Naive thymus-derived CD4-positive, alpha-beta T cell (primary cell): ENCODE measurements at places on chromosomes 6 and 20.

DNA sequence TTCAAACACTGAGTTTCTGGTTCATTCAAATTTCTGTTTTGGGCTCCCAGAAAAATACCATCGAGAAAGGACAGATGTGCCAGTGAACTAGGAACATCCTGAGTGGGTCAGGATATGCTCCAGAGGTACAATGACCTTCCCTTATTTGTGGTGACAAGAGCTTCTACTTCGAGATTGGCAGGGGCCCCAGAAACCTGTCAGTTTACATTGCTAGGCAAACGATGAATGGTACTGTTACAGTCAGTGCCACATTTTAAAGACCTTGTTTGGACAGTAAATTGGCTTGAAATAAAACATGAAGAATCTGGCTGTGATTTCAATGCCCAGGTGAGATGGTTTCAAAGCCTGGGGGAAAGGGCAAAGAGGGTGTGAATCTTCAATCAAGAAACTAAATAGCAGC, 454.5 kb upstream of the ID4 start:
- no peak for DNase-seq

- no peak for DNase-seq
These were observed 16.0 kb downstream of the UQCC2 start for GRCh38 chr6:33695451-33695887.

- no peak for DNase-seq
These were observed 13.7 kb downstream of the ARHGAP40 start for GRCh38 chr20:38615283-38615682.

GRCh38 chr6:107061125-107062020, 33.4 kb downstream of the MTRES1 start:
- no peak for DNase-seq

DNA sequence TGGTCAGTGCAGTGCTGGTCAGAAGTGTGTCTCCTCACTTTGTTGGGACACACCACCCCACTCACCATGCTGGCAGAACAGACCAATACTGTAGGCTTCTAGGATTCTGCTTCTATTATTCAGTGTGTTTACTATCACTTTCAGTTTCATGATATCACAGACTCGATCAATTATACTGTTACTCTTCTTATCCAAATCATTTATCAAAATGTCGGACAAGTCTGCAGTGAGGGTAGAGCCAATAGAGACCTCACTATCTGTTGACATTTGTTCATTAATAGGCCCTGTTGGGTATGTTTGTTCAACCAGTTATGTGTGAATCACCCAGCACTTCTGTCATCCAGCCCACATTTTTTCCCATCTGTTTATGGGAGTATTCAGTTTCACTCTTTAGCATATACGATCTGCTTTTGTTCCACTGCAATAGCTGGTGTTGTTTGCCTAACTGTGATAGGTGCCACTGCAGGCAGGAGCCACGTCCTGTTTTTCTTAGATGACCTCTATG, 140.1 kb downstream of the NRN1 start:
- DNase-seq, result peak; percentile 26

DNA sequence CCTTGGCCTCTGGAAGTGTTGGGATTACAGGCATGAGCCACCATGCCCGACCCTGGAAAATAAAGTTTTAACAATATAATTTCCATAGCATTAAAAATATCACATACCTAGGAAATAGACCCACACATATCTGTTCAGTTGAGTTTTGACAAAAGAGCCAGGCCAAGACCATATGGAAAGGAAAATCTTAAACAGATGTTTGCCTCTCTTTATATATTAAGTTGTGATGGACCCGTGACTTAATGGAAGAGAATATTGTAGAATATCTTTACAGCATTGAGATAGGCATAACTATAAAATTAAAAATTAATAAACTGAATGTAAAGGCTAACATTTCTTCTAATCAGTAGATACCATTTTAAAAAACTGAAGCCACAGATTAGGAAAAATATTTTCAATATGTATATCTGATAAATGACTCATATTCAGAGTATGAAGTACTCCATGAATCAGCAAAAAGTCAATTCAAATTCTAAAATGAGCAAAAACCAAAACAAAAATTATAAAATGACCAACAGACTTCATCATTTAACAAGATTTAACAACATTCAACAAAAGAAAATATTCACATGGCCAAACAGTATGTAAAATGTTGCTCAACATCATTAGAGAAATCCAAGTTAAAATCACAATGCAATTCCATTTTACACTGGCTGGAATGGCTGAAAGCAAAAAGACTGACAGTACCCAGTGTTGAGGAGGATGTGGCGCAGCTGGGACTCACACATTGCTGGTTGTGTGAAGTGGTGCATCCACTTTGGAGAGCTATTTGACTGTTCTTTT, 43.3 kb downstream of the GTF2H5 start:
- DNase-seq, result no peak

GRCh38 chr6:1103021-1103420, 208.9 kb upstream of the FOXQ1 start:
- no peak for DNase-seq

DNA sequence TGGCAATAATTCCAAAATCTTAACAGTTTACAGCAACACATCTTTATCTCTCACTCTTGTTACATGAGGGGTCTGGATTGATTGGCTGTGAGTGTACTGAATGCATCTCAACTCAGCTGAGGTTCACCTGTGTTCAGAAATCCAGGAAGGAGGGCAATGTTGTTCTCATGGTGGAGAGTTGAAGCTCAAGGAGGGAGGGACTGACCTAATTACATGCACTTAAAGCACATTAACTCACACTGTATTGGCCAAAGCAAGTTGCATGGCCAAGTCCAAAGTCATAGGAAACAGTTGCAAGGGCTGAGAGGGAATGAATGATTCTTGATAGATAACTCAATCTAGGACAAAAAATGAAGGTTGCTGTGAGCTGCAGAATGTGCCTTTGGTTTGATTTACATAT, 102.2 kb downstream of the DOK5 start:
- DNase-seq, result no peak

DNA sequence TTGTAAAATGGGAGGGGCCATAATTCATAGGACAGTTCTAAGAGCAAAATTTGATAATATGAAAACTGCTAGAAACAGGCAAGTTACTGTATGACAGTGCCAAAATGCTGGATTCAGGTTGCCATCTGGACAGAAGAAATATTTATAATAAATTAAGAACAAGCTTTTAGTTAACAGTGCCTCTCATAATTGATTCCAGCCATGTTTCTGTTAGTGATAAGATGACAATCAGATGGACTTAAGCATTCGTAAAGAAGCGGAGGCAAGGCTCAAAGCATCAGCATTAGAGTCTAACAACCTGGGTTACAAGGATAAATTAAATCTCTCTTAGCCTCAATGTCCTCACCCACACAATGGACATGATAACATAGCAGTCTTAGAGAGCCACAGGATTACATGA, 61.0 kb downstream of the SESN1 start:
- DNase-seq, result no peak

DNA sequence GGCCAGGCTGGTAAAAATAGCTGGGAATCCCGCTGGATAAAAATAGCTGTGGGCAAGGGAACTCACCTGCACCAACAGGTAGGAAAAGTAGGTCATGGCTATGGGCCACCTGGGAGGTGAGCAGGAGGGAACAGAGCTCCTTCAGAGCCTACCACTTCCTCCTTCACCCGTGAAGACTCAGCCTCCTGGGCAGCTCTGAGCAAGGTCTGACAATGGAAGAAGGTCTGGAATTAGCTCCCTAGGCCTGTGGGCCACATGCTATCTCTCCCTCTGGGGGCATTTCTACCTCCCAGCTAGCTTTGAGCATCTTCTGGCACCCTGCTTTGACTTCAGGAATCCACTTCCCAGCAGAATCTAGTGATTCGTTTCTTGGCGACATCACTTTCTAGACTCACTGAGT, 153.9 kb downstream of the MRPL14 start:
- no peak for DNase-seq

- DNase-seq, result no peak
These were observed 54.9 kb downstream of the CDH22 start for GRCh38 chr20:46253391-46253790.

- DNase-seq, result no peak
These were observed 48.9 kb downstream of the MRPL14 start for GRCh38 chr6:44078219-44078826.

- no peak for DNase-seq
These were observed 76.4 kb upstream of the HS3ST5 start for GRCh38 chr6:114419175-114419574.

- DNase-seq, result no peak
These were observed 108.4 kb upstream of the MAFB start for GRCh38 chr20:40797425-40797824.

DNA sequence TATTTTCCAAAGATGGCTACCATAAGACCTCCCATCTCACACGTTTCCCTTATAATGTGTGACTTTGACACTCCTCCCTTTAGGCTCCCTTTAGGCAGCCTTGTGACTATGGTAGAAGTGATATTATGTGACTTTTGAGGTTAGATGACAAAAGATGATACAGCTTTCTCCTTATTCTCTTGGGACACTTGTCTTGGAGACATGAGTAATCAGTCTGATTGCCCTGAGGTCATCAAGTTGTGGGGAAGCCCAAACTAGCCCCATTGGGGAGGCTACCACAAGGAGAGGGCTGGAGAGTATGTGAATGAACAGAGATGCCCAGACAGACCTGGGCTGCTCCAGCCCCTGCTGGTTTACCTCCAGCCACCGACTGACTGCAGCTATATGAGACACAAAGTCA, 10.6 kb upstream of the DLK2 start:
- DNase-seq, result no peak

- no peak for DNase-seq
These were observed 726 bp upstream of the EMILIN3 start for GRCh38 chr20:41367393-41367695.

DNA sequence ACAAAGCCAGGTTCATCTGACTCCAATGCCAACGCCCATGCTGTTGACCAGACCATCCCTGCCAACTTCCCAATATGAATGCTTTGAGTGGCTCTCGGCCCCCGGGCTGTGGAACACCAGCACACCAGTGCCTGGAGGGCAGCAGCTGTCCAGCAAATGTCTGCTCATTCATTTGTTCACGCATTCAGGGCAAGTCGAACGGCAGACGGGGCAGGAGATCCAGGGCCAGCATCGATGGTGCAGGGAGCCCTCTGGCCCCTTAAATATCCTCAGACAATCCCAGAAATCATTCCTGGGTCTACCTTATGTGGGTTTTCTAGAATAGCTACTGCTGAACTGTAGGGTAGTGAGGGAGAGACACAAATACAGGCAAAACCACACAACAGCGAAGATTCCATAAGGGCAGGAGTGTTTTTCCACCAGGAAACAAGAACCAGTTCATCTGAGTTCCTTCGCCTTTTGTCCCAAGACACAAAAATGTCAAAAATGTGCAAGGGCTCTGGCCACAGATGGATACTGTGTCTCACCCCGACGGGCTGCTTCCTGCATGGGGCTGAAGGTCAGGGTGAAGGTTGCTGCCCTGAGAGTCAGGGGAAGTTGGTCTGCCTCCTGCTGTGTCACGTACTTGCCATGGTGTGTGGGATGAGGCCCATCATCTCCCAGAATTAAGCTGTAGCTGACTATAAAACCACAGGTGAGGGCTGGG, 15.5 kb downstream of the RIPOR3 start:
- DNase-seq, result no peak

- DNase-seq, result no peak
These were observed 13.6 kb downstream of the TNXB start for GRCh38 chr6:32095338-32096086.

GRCh38 chr20:52768694-52769093, 203.5 kb upstream of the TSHZ2 start:
- DNase-seq, result no peak

DNA sequence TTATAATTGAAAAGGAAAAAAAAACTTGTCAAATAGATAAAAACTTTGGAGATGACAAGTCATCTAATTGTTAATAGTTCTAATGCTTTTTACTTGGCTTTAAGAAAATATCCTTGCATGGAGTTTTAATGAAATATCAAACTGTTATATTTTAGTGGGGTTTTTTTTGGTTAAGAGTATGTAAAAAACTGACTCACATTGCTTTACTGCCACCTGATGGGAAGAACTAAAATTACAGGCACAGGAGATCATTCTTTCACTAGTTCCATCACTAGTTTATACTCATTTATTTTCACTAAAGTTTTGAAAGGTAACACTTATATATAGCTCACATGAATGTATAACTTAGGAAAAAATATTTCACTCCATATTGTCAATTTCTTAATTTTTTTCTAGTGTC, 309.1 kb downstream of the LMBRD1 start:
- no peak for DNase-seq

DNA sequence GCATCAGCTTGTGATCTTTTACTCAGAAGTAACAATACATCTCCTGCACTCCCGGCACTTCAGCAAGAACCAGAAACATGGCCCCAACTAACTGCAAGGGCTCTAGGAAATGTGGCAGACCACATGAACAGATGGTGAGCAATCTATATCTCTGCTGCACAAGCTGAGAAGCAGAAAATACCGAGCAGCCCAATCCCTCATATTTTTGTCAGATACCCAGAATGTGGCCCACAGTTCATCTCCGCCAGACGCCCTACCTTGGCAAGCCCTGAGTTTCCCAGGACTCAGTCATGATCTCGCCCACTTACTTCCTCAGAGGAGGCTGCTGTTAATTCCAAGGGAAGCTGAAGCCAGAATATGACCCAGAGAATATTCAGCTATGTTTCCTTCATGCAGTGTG, 63.1 kb upstream of the PHACTR1 start:
- no peak for DNase-seq

GRCh38 chr6:43658161-43658560, 13.3 kb downstream of the RSPH9 start:
- no peak for DNase-seq

DNA sequence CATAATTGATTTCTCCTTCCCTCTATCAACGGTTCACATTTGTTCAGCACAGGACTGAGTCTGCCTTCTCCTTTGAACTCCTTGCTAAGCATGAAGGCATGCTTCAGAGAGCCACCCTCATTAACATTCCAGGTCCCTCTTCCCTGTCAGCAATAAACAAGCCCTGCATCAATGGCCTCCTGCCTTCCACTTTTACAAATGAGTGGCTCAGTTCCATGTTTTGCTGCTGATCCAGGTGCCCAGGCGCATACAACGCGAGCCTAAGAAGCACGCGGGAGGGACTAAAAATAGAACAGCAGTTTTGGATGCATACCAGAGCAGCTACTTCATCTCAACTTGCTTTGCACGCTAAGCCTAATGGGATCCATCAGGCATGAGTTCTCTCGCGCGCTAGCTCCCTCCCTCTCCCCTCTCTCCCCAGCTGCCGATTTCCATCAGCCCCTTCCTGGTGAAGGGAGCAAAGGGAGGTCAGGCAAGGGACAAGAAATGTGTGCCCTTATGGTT, 53.4 kb downstream of the TRAF3IP2 start:
- DNase-seq, result no peak

GRCh38 chr20:32534661-32535240, 50.4 kb downstream of the NOL4L start:
- DNase-seq, result peak; percentile 74

DNA sequence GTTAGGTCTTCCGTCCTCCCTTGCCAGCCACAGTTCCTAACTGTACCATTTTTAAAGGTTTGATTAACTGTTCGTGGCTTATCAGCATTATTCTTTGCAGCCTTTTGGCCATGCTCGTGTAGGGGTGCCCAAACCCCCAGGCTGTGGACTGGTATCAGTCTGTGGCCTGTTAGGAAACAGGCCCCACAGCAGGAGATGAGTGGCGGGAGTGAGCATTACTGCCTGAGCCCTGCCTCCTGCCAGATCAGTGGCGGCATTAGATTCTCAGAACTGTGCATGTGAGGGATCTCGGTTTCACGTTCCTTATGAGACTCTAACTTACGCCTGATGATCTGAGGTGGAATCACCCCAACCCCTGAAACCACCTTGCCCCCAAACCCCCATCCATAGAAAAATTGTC, 79.3 kb downstream of the TBC1D7 start:
- DNase-seq, result no peak

GRCh38 chr6:30897882-30898281, 10.1 kb upstream of the GTF2H4 start:
- no peak for DNase-seq

- DNase-seq, result no peak
These were observed 45.0 kb upstream of the FUCA2 start for GRCh38 chr6:143556529-143556928.
